ENCODE measurements at places on chromosomes 2 and 18. TPM values are rescaled to one million over a fixed set of nuclear protein-coding genes. Genes with fewer than 3 reads are reported as not detected.

- DNase-seq: no peak
Measured at GRCh38 chr2:204042401-204042800, 105.8 kb downstream of the ICOS start.

- no peak for DNase-seq
Measured at GRCh38 chr2:157785866-157786662, 90.1 kb downstream of the ACVR1 start.

GRCh38 chr2:112606547-112606946 is 22.1 kb downstream of the CHCHD5 start:
- DNase-seq: no peak

DNA sequence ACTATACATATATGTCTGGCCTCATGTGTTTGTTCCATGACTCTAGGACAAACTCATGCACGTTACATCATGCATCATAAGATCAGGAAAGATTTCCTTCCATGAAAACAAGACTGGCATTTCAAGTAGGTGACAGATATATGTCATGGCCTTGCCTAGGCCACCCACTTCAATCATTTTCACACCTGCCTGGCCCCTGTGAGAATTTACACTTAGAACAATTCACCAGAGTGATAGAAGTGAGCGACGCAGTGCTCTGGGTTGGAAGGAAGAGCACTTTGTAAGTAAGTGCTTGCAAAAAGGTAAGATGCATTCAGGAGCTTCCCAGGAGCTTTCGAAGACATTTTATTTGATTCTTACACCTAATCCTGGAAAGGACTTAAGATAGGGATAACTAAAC is 39.5 kb downstream of the TMEM163 start:
- no peak for DNase-seq

DNA sequence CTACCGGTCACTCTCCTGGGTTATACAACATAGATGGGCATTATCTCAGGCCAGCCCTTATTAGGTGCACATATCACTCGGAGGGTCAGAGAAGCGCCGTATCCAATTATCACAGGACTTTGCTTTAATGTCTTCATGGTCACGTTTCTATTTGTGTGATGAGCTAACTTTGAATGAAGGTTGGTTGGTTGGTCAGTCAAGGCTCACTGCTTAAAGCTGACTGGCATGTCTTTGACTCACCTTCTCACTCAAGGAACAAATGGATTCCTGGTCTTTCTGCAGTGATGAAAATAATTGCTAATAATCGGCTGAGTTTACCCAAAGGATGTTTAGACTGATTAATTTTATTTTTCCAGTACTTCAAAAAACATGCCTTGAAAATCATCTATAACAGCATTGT is 39.7 kb downstream of the COLEC12 start:
- no peak for DNase-seq

GRCh38 chr2:169193618-169194017 is 124.3 kb downstream of the DHRS9 start:
- no peak for DNase-seq

DNA sequence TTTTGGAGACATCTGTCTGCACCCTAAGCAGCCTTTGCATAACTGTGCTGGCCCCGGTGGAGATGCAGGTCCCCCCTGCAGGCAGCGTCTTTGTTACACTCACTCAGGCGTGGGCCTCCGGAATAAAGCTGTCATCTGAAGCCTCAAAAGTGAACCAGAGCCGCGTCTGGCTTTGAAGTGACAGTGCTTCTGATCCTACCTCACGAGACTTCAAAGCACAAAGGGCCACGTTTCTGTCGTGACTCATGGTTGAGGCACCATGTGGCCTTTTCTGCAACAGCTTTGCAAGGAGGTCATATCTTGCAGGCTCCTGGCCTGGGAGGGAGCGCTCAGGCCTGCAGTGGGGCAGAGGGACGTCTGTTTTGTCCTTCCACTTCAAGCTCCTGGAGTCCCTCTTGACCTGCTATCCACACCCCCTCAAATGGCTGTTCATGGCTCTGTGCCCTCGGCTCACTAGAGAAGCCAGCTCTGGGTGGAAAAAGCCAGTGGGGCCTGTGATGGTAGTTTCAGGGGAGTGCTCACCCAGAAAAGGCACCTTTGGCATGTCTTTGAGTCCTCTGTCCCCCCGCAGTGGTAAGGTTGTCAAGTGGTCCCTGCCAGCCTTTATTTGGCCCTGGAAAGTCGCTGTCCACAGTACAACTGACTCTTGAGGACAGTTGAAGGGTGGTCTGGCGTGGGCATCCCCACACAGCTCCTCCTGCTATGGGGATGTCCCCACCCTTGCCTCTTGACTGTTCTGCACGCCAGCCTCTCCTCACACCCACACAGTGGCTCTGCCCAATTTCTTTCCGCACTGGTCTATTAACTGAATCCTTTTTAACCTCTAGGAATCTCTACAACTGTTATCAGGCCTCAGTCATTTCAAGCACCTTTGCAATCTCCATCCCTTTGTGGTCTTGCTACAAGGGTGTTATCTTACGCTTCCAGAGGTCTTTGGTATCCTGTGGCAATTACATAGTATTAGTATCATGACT is 19.3 kb downstream of the GPR55 start:
- DNase-seq: no peak

DNA sequence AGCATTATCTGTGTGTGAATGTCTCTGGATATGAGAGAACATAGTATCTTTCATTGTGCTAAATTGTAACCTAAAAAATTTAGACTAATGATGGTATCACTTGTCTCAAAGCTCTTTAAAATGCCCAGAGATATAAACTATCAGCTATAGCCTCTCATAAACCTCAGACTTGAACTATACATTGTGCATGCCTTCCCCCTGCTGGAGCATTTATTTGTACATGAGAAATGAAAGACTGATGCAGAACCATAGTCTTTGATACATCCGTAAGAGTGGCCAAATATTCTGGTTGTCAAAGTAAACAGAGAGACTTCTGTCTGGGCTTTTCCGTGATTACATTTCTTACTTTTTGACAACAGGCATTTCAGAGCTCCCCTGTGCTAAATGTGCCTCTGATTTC is 71.9 kb upstream of the CCDC68 start:
- DNase-seq: no peak

GRCh38 chr2:98438190-98439133 is 6.2 kb upstream of the INPP4A start:
- DNase-seq: no peak

DNA sequence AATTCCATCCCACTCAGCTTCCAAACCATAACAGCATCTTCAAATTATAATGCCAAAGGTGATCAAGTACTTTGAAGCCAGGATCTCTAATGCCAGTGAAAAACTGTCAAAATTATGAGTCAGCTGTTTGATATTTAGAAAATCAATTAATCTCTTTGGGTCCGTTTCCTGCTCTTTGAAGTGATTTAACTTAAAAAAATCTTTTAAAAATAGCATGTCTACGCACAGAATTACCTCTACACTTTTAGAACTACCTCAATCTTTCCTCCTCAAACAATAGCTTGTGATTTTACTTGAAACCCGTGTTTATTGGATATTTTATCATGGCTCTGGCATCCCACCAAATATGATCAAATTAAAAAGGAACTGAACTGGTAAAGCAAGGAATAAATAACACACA is 31.3 kb upstream of the TANK start:
- no peak for DNase-seq

GRCh38 chr2:69801745-69802290 is 27.6 kb upstream of the GMCL1 start:
- no peak for DNase-seq

- DNase-seq: no peak
Measured at GRCh38 chr18:52766002-52766545, 426.1 kb downstream of the DCC start.

DNA sequence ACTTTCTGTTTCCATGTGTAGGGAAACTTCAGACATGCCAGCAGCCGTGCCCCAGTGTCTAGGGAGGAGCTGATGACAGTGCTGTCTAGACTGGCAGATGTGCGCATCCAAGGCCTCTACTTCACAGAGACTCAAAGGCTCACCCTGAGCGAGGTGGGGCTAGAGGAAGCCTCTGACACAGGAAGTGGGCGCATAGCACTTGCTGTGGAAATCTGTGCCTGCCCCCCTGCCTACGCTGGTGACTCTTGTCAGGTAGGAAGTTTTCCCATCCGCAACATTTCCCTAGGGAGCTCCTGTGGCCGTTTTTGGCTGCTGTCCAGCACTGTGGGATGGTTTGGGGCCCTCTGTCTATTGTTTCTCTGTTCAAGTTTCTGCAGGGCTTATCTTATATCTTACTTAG is 143.1 kb upstream of the TTC39C start:
- DNase-seq: peak; percentile 33

GRCh38 chr2:237886685-237887481 is 27.5 kb downstream of the RAMP1 start:
- no peak for DNase-seq

DNA sequence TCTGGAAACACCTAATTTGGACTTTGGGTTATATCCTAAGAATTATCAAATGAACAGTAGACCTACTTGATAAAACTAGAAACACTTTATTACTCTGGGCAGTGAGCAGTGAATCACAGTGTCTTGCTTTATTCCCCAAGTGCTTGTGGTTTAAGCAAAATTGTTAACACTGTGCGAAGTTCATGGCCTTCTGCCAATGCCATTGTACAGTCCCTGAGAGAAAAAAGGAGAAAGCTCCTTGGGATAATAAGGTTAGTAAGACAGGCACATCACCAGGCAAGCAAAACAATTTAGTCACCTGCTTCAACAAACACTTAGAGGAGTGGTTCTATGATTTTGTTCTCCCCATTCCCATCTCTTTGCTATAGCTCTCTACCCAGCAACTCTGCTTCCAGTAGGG is 39.8 kb downstream of the ADCYAP1 start:
- DNase-seq: peak; percentile 51

DNA sequence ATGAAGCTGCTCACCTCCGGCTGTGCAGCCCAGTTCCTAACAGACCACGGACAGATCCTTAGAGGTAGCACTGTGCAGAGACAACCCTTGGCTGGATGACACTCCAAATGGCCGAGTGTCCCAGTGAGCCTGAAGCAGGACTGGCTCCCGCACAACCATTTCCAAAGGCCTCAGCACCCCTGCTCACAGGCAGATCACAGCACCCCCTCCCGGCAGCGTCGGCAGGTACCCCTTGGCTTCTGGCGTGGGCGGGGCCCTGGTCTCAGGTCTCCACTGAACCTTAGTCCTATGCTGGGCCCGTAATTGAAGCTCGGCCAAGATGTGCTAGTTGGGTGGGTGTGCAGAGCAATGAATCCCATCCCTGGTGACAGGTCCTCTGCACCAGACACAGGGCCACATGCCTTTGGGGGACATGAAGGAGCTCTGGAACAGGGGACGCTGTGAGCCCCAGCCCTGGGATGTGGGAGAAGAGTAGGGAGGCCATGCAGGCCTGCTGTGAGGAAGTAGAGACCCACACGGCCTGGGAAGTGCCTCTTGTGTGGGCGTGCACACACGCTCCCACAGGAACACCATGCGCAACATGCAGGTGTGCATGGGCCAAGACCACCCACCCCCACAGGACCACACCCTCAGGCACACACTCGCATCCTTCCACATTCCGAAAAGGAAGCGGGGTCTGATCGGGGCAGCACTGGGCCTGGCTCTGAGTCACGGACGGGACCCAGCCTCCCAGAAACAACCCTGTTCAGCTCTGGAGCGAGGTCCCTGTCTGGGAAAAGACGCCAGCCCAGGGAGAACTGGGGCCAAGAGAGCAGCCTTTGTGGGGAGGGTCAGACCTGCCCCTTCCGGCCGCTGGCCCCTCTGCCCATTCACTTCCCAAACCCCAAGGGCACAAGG is 2.8 kb downstream of the DUSP2 start:
- no peak for DNase-seq

DNA sequence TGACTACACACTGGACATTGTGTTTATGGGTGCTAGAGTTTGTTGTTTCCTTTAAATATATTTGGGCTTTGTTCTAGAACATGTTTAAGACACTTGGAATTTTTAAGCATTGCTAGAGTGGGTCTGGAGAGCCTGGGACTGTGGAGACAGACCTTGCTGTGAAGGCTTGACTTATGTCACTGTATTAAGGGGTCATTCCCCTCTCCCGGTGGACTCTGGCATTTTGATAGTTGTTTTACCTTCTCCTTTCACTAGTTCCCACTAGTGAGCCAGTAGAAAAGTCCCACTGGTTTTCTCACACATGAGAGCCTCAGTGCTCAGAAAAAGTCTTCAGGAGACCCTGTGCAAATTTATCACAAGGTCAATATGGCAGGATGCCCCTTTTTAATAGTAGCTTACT is 18.6 kb downstream of the ADNP2 start:
- DNase-seq: no peak

DNA sequence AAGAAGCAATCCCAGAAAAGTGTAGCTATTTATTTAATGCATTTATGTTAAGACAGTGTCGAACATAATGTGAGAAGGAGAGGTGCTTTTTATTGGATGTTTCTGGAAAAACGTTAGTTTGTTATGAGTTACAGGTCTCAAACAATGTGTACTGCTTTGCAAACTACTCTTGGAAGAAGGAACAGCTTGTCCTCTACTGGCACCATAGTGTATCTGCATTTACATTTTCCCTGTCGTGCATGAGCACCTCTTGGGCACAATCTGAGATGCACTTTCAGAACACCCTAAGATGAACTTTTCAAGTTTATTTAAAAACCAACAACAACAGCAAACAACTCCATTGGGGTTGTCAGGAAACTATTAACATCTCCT is 22.8 kb downstream of the CCNYL1 start:
- peak; percentile 51 for DNase-seq

DNA sequence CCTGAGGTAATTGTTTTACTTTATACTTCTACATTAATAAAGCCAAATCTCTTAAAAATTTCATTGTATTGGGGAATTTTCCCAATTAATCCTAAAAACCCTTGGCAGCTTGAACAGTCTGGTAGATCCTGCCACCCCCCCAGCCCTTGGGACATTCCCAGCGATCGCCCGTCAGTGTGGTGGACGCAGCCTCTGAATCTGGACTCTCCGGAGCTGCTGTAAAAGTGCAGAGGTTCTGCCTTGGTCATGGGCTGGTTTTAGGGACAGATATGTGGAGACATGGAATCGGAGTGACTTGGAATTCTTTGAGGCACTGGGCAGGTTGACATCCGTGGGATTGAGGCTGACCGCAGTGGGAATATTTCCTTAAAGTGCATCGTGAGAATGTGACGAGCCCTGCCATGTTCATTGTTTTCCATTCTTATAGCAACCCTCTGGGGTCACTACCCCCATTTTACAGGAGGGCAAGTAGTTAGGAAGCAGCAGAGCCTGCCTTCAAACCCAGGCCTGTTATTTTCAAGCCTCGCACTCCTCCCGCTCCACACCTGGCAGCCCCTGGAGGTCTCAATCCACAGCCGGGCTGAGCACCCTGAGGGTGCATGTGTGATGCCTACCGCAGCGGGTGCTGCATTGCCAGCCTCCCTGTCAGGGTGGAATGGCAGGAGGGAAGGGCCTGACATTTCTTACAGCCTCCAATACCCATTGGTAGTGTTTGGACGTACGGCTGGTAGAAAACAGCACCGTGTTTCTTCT is 6.5 kb downstream of the EMILIN2 start:
- no peak for DNase-seq

The NT5C1B gene
- not detected for total RNA-seq

The CNOT11 gene
- 46.9 TPM for total RNA-seq

The LDAH gene
- total RNA-seq: 21.5 TPM

The ANXA4 gene
- 33.6 TPM for total RNA-seq

The PCBP1 gene
- 49.7 TPM for total RNA-seq

The NEU2 gene
- not detected for total RNA-seq

The LHCGR gene
- not detected for total RNA-seq

The MYCN gene
- not detected for total RNA-seq

The SP5 gene
- total RNA-seq: 0.13 TPM

The SNED1 gene
- total RNA-seq: 53.1 TPM

The GKN1 gene
- total RNA-seq: not detected

The KIF1A gene
- 0.75 TPM for total RNA-seq

The EN1 gene
- total RNA-seq: 2.9 TPM

The CKAP2L gene
- total RNA-seq: 33.2 TPM

The ACMSD gene
- total RNA-seq: not detected

The FRZB gene
- total RNA-seq: 1.1 TPM

The CRYGD gene
- total RNA-seq: not detected

All from LHCN-M2 (cell line).